ENCODE measurements at places on chromosomes 5 and 9.

- no peak for DNase-seq
Observed at GRCh38 chr9:99023231-99023630, 79.5 kb downstream of the COL15A1 start.

DNA sequence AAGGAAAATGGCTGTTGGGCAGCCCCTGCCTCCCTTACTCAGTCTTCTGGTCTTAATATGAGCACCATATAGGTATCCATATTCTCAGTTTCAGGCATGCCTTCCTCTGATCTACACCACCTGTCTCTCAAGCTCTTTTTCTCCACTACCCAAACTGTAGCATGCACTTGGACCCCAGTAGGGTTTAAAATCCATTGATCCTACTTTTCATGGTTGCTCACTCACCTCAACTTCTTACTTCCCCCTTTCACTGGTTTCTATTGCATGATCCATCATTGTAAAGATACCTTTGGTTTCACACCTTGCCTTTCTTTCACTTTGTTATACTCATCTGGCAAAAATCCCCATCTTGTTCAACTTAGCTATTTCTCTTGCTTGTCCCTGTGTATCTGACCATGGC lies 159.4 kb downstream of the KDM4C start:
- DNase-seq, result no peak

DNA sequence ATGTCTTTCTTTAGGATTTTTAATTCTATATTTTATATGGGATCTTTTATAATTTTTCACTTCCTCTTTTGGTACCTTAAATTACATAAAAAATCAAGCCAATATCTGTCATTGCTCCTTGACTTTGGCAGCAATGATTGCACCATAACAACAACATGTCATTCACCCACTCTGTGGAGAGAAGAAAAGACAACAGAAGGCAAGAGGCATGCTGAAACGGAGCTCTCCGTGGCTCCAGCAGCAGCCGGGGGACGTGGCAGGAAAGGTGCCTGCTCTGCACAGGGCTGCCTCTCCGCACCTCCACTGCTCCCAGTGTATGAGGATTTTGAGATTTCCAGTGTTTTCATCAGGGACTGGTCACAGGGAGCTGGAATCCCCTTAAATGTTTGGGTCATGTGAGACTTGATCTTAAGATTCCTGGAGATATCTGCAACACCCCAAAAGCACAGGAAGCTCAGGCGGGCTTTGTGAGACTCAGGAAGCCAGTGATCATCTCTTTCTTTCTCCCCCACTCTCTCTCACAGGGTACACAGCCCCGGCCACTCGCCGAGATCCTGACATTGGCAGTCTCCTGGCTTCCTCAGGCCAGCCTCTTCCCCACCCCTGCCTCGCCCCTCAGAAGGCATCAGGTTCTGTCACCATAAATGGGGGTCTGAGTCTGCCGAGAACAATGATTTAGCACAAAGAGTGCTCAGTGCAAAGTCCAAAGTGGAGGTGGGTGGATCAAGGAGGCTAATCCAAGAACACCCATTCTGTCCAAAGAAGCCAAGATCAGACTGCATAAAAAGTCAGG lies 74.6 kb downstream of the ACTL7B start:
- DNase-seq, result no peak

- no peak for DNase-seq
Observed at GRCh38 chr5:72951671-72952468, 4.0 kb upstream of the FCHO2 start.

DNA sequence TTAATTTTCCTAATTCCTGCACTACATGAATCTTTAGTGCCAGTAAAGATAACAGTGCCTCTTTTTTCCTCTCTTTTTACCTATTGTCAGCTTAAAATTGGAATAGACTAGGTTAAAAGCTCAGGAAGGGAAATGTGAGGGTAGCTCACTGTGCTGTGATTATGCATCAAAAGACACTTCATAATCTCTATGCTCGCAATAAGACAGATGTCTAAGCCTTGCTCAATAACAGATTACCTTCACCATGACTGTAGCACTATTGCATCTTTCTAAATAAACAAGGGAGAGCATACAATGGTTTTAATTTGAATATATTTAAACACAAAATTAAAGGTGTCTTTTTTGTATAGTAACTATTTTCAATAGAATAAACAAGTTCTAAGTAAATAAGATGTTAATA lies 130.1 kb downstream of the FBN2 start:
- DNase-seq, result no peak

- DNase-seq, result no peak
Observed at GRCh38 chr9:70058569-70059116, 15.0 kb downstream of the MAMDC2 start.

- no peak for DNase-seq
Observed at GRCh38 chr5:87188391-87188790, 79.3 kb upstream of the RASA1 start.

DNA sequence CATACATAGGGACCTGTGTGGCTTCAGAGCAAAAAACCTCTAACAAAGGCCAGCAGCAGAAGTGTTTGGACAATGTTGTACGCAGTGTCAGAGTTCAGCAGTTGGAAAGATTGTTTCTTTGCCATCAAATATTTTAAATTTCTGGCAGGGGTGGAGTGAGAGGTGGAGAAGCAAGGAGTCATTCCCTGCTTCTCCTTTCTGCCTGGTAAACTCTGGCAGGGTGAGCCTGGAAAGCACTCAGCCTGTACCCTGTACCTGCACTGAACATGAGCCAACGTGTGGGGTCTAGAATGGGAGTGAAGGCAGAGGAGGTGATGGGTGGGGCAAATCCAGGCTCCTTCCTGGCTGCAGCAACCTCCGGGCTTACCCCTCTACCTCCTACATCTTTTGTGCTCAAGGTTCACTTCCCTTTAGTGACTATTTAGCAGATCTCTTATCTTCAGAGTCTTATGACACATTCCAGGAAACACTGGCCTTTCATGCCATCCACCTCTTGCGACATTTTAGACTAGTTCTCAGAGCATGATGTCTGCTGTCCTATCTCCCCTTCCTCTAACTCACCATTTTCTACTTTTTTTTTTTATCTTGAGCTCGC lies 445.0 kb upstream of the PIK3R1 start:
- DNase-seq, result no peak

GRCh38 chr9:13269589-13270452 lies 9.7 kb downstream of the MPDZ start:
- no peak for DNase-seq
